ENCODE measurements at places on chromosomes 12 and 14. TPM values are rescaled to one million over a fixed set of nuclear protein-coding genes. Genes with fewer than 3 reads are reported as not detected.

Gene CFAP54
- total RNA-seq = 0.27 TPM

Gene DPPA3
- not detected for total RNA-seq

Gene IQSEC3
- total RNA-seq = 0.05 TPM

Gene E2F7
- total RNA-seq = 1.6 TPM

Gene TESPA1
- total RNA-seq = 93.8 TPM

Gene KLRC3
- total RNA-seq = not detected

Gene DDX11
- 135 TPM for total RNA-seq

Gene CFAP73
- total RNA-seq = 0.42 TPM

Gene CCDC177
- total RNA-seq = not detected

Gene ZCCHC8
- 66.1 TPM for total RNA-seq

Gene RPGRIP1
- not detected for total RNA-seq

Gene ABCD2
- 8.8 TPM for total RNA-seq

Gene KCNJ8
- total RNA-seq = not detected

Gene SLC5A8
- total RNA-seq = not detected

Gene PLCZ1
- total RNA-seq = not detected

Gene LBHD2
- not detected for total RNA-seq

Gene HHIPL1
- total RNA-seq = not detected

Gene SLC7A7
- not detected for total RNA-seq

Gene RNASE7
- not detected for total RNA-seq

Gene AKAP6
- total RNA-seq = 0.47 TPM

Gene FOXG1
- total RNA-seq = not detected

Gene SPX
- total RNA-seq = 0.76 TPM

Gene ACOT2
- 15.4 TPM for total RNA-seq

Gene CLEC4D
- not detected for total RNA-seq

Gene ARMH4
- 0.27 TPM for total RNA-seq

Gene CSRNP2
- 32.8 TPM for total RNA-seq

Gene ESPL1
- total RNA-seq = 2.7 TPM

Gene MIP
- not detected for total RNA-seq

Gene FOXJ2
- total RNA-seq = 26.1 TPM

Gene PRH2
- not detected for total RNA-seq

Gene GLIPR1L2
- 0.27 TPM for total RNA-seq

Gene CLEC12A
- not detected for total RNA-seq

Gene NPAS3
- not detected for total RNA-seq

Gene GRIN2B
- total RNA-seq = not detected

Gene CLEC4C
- not detected for total RNA-seq

Gene FGF6
- total RNA-seq = not detected

Gene SGPP1
- 25.0 TPM for total RNA-seq

Gene PGF
- total RNA-seq = not detected

Gene FAM222A
- total RNA-seq = 2.3 TPM
